ENCODE measurements at places on chromosomes 16 and 17. TPM values are rescaled to one million over a fixed set of nuclear protein-coding genes. Genes with fewer than 3 reads are reported as not detected.

The TNFRSF12A gene
- total RNA-seq, result 159 TPM

The CACNG3 gene
- total RNA-seq, result not detected

The TPSG1 gene
- not detected for total RNA-seq

The VASN gene
- total RNA-seq, result 217 TPM

The SULT1A4 gene
- 1.2 TPM for total RNA-seq

The ACSM2A gene
- not detected for total RNA-seq

The GCSH gene
- total RNA-seq, result 19.2 TPM

The CCL8 gene
- 0.36 TPM for total RNA-seq
